CD4-positive, CD25-positive, alpha-beta regulatory T cell (primary cell): ENCODE measurements at places on chromosomes 1 and 21. TPM values are rescaled to one million over a fixed set of nuclear protein-coding genes. Genes with fewer than 3 reads are reported as not detected.

TNFRSF18 gene
- 47.8 TPM for total RNA-seq

DNA sequence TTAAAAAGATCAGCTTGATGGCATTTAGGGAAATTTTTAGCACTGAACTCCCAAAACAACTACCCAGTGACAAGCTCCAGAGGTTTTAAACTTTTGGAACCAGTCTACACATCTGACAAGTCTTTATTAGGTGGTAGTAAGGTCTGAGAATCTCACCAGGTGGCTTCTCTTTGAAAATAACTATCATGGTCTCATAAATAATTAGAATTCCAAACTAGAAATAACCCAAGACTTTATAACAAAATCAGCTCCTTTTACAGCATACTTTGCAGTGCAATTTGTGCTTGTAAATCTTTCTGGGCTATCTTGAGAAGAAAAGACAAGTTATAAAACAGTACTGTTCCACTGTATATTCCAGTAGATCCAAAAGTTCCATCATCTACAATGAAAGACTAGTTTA, 108.7 kb downstream of the LTN1 start:
- no peak for DNase-seq

FALEC gene
- not detected for total RNA-seq

RIPPLY3 gene
- not detected for total RNA-seq

NES gene
- 0.10 TPM for total RNA-seq

SPRR2E gene
- not detected for total RNA-seq

- DNase-seq, result no peak
These were observed 449.1 kb downstream of the GPATCH2 start for GRCh38 chr1:217181756-217182155.

USH2A gene
- not detected for total RNA-seq

- DNase-seq, result no peak
These were observed 208.0 kb upstream of the DEPDC1 start for GRCh38 chr1:68704800-68705443.

GRCh38 chr1:199044191-199044590, 405.4 kb downstream of the PTPRC start:
- no peak for DNase-seq

GRCh38 chr1:47147047-47147785, 10.0 kb downstream of the CYP4A22 start:
- no peak for DNase-seq

DNA sequence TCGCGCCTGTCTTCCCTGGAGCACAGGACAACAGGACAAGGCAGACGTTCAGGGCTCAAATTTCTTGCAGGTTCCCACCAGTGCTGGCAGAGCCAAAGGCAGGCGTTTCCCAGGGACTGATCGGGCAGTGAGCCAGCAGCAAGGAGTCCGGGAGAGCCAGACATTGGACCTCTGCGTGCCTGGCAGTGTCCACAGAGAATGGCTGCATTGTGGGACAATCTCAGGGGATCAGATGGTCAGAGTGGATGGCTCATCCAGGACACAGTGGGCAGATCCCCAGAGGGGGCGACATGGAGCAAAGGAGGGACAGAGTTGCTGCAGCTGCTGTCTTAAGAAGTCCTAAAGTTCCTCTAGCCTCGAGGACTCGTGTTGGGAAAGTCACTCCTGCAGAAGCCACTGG, 4.6 kb downstream of the TMEM63A start:
- DNase-seq, result no peak

- no peak for DNase-seq
These were observed 7.7 kb downstream of the KRTAP19-8 start for GRCh38 chr21:31030367-31031106.

GRCh38 chr1:162080472-162081015, 11.1 kb downstream of the NOS1AP start:
- DNase-seq, result no peak

GRCh38 chr1:66317248-66317515, 216.8 kb upstream of the SGIP1 start:
- no peak for DNase-seq

ZBTB8A gene
- total RNA-seq, result 0.12 TPM

DNA sequence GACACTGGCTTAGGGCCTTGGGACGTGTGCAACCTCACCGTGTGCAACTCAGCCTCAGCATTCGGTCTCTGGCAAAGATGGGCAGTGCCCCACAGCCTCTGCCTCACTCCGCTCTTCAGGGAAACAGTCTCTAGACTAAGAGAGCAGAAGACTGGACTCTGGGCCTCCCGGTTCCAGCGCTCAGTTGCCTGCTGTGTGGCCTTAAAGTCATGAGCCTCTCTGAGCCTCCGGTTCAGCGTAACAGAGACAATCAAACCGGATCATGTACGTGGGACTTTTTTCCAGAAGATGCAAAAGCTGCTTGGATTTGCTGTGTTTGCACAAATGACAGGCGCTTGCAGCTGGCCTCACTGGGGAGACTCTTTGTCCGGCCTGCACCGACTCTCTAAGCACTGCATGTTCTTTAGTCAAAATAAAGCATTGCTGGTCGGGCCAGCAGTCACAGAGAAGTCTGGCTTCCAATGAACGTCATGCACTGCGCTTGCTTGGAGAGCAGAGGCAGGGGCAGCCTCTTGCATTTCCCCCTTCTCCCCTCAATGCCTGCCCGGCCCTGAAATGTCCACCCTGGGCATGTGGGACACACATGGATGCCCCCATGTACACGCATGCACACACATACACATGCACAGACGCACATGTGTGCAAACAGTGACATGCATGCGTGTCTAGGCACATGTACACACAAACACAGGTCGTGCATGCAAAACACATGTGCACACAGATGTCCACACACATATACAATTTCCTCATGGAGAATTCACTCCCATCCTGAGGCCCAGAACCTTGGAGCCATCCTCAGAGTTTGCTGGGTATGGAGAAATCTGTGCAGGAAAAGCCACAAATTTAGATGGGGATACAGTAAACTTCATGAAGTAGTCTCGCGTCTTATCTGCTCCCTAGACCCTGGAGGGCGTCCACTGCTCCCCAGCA, 152.4 kb downstream of the PRDM16 start:
- no peak for DNase-seq

- peak; percentile 36 for DNase-seq
These were observed 40.9 kb downstream of the STX6 start for GRCh38 chr1:180981596-180982387.

- DNase-seq, result peak; percentile 46
These were observed 184.9 kb upstream of the ATP1B1 start for GRCh38 chr1:168921629-168922028.

DNA sequence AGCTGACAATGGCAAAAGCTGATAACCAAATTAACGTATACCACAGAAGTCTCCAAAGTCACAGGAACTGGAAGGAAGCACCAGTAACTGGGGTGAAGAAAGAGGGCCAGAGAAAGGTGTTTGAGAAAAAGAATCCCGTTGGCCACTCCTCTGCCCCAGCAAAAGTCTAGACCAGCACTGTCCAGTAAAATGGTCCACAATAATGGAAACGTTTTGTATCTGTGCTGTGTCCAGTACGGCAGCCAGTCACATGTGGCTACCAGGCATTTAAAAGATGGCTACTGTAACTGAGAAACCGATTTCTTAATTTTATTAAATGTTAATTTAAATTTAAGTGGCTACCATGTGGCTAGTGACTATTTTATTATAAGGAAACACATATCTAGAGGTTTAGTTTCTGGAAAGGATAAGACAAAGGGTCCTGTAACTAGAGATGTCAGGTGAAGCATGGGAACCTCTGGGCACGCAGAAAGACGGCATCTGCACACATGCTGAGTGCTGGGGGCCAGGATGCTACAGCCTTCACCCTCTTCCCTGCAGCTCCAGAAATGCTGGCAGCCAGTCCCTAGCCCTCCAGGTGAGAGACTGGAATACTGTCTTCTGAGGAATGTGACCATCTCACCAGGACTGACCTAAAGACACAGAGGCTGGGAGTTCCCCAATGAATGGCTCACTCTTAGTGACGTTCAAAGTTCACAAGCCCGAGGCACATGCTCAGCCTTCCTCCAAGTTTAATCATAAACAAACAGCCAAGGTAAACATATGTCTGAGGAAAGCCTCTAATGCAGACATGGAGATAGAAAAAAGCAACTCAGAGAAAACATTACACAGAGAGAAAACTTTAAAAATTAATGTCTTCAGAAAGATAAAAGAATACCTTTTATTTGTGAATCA, 50.7 kb downstream of the JAK1 start:
- no peak for DNase-seq

- DNase-seq, result no peak
These were observed 10.9 kb upstream of the LRRC3 start for GRCh38 chr21:44444286-44444931.
